Brain (organoid and tissue), 16 donors: ENCODE measurements at places on chromosomes 6 and 20.

DNA sequence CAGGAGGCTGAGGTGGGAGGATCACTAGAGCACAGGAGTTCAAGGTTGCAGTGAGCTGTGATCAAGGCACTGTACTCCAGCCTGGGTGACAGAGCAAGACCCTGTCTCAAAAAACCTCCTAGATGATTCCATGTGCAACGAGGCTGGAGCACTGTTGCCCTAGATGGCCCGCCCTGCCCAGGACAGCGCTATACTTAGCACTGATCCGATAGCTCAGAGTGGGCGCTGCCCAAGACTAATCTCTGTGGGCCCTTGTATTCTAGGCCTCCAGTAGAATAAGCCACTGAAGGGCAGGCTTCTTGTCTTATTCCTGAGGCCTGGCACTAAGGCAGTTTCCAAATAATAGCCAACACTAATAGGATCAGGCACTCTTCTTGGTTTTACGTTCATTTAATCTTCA, 41.0 kb downstream of the STK35 start:
- DNase-seq, result no peak

- peak; percentile 89 for DNase-seq
These were observed 188.7 kb downstream of the FOXC1 start for GRCh38 chr6:1798303-1798964.

- no peak for DNase-seq
These were observed 87.0 kb upstream of the LRFN2 start for GRCh38 chr6:40674170-40674569.

DNA sequence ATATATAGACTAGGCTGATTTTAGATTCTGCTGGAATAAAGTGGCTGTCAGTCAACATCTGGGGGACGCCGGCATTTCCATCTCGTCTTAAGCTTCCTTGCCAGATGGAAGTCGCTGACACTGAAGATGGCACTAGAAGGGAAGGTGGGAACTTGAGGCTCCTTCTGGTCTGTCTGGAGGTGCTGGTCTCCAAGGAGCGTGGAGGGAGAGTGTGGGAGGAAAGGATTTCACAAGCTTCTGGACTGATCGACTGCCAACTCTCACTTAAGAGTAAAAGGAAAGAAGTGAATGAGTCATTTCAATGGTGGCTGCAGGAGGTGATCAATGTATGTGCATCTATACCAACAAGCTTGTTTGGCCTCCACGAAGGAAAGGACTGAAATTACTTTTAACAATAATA, 40.4 kb downstream of the DUSP22 start:
- DNase-seq, result no peak

DNA sequence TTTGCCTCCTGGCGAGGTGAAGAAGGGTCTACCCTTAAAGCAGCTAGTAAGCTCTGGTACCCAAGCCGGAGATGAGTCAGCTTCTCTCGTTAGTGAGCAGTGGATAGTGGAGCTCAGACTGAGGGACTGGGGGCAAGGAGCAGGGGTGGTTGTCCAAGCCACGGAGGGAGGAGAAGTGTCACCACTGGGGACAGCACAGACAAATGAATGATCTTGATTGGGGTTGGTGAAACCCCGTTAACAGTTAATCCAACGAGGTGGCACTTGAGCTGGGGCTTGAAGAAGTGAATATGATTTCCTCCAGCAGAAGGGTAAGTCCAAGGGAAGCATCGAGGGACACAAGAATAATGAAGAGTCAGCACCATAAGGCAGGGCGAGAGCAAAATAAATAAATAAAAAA, 43.0 kb downstream of the JARID2 start:
- no peak for DNase-seq

DNA sequence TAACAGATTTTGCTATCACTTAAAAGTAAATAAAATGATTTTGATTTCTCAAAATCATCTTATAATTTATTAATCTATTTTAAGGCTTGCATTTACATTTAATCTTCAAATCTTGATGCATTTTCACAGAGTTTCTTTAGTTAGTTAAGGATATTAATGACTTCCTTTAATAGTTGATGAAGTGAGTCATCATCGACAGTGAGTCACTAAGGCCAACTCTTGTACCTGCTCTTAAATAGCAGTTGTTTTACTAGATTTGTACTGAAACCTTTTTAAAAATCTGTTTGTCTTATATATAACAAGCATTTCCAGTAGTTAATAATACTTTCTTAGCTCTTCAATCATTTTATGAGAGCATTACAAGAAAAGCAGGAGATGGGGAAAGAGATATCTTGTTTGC, 191.7 kb downstream of the ESR1 start:
- DNase-seq, result no peak

DNA sequence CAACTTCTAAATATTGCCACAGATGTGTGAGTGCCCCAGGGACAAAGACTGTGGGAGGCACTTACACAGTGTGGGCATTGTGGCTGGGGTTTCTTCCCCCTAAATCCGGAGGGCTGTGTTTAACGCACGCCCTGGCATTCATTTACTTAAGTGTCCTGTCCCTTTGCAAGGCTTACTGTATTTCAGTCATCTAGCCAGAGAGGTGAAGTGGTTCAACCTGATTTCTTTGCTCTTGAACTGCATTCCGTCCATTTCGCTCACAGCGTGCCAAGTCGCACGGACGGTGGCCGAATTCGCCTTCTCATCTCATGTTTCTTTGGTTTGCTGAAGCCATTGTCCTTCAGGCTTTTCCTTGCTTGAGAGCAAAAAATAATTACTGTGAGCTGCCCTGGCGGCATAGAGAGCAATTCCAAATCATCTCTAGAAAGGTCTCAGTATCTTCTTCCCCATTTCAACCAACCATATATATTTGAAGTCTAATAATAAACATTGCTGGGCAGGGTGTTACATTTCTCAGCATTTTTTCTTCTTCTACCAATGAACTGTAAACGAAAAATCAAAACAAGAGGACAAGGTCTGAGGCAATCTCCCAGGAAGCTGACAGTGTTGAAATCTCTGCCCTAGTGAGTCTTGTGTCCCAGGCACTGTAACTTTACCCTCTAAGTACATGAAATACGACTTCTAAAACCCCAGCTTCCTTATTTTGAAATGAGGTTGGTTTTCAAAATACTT, 16.9 kb downstream of the SYTL3 start:
- no peak for DNase-seq

DNA sequence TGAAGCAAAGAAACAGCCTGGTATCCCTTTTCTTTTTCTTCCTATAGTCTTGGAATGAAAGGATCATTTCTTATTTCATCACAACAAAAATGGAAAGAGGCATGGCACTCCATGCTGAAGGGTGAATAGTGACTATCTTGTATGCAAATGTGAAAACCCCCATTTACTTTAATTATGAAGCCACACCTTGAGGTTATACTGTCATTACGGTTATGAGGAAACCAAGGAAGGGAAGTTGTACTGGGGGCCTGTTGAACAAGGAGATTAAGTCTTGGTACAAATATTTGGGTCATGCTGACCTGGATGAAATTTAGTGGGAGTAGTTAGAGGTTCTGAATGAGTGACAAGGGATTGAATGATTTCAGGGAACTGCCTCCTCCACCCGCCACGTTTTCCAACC, 8.7 kb upstream of the STXBP5 start:
- DNase-seq, result no peak

DNA sequence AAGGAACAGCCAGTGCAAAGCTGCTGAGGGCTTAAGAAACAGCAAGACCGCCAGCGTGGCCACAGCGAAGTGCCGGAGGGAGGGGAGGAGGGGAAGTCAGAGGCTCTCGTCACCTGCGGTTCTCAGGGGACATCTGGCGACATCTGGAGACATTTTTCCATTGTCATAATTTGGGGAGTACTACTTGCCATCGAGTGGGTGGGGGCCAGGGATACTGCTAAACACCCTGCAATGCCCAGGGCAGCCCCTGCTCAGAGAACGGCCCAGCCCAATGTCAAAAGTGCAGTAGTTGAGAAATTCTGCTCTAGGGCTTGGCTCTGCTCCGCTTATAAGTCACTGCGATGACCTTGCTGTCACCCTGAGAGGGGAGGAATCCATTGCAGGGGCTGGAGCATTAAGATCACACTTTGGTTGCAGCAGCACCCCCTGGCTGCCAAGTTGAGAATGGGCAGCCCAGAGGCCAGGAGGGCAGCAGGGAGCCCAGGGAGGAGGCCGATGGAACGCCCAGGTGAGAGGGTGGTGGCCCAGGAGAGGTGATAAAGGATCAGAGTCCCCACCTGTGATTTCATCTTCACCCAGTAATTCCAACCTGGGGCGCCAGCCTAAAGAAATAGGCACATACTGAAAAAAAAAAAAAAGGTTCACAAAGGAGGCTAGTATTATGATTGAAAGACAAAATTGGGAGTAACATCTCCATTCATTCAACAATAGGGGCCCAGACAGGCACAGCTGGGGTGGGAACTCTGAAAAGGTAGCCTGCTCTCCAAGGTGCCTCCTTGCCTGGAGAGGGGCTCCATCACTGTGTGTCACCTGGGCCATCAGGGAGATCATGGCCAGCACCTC, 218.2 kb downstream of the BMP7 start:
- DNase-seq, result no peak

- DNase-seq, result no peak
These were observed 26.1 kb upstream of the F13A1 start for GRCh38 chr6:6346427-6347023.

- no peak for DNase-seq
These were observed 32.2 kb upstream of the ASXL1 start for GRCh38 chr20:32325706-32326503.

DNA sequence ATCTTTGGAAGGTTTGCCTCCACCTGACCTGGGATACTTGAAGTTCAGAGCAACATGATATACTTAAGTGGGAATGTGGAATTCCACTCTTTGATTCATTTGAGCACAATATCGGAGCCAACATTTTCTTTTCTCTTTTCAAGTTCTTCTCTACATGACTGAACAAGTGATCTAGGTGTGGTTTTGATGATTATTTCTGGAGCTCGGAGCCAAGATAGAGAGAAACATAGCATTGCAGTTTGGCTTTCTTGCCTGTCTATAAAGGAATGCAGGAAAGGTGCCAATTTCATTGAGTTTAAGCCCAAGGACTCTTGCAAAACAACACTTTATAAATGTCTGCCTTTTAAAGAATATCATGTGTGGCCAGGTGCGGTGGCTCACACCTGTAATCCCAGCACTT, 124.2 kb upstream of the FAM83B start:
- DNase-seq, result no peak

DNA sequence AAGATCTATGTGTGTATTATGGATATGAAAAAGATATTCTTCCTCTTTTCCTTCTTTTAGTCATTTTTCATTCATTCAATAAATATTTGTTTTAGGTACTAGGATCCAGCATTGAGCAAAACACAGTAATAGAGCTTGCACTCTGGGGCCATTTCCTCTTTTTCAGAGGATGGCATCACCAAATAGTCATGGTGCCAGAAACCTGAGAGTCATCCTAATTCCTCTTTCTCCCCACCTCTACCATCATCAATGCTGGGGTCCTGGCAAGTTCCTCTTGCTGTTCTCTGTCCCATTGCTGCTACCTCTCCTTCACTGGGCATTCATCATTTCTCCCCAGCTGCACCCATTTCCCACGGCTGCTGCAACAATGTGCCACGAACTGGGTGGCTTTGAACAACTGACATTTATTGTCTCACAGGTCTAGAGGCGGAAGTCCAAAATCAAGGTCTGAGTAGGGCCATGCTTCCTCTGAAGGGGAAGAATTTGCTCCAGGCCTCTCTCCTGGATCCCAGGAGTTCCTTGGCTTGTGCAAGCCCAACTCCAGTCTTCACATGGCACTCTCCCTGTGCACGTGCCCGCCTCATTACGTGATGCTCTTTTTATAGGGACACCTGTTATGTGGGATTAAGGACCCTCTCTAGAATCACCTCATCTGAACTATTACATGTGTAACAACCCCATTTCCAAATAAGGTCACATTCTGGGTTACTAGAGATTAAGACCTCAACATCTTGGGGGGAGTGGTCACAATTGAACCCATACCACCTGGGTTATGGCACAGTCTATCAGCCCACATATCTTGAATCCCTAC, 9.5 kb upstream of the IGF2R start:
- DNase-seq, result no peak

GRCh38 chr6:168871642-168872315, 381.9 kb downstream of the THBS2 start:
- DNase-seq, result no peak

GRCh38 chr20:50513169-50514034, 3.2 kb downstream of the PTPN1 start:
- no peak for DNase-seq

DNA sequence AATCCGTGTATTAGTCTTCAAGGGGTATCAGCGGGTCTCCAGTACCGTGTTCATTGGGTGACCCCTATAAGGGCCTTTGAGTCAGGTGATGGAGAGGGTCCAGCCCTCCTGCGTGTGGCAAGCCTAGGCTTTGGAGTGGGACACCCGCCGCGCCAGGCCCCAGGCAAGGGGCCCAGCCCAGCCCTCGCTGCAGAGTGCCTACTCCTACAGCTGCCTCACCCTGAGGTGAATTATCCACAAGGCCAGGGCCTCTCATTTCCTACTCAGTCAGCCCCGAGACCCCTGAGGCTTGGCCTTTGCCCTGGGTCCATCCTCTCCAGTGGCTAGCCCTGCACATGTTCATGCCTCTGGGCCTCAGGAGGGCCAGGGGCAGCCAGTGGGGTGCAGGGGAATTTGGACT, 45.1 kb downstream of the TMEM242 start:
- DNase-seq, result no peak

GRCh38 chr6:169707772-169708171, 5.8 kb downstream of the C6orf120 start:
- DNase-seq, result no peak

DNA sequence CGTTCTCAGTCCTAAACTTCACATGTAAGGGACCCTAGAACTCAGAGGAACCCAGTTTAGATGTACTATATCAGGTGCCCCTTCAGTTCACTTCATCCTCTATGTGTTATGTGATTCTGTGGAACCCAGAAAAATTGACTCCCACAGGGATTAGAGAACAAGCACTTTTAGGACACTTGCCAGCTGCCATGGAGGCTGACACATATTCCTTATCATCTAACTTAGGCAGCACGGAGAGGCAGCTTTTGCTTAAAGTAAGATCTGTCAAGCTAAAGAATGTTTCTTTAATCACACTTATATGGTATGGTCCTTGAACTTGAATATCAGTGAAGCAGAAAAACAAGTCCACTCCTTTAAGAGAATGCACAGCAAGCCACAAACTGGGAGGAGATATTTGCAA, 701.5 kb upstream of the ID4 start:
- DNase-seq, result no peak

GRCh38 chr20:44496976-44497375, 21.3 kb downstream of the TTPAL start:
- no peak for DNase-seq

DNA sequence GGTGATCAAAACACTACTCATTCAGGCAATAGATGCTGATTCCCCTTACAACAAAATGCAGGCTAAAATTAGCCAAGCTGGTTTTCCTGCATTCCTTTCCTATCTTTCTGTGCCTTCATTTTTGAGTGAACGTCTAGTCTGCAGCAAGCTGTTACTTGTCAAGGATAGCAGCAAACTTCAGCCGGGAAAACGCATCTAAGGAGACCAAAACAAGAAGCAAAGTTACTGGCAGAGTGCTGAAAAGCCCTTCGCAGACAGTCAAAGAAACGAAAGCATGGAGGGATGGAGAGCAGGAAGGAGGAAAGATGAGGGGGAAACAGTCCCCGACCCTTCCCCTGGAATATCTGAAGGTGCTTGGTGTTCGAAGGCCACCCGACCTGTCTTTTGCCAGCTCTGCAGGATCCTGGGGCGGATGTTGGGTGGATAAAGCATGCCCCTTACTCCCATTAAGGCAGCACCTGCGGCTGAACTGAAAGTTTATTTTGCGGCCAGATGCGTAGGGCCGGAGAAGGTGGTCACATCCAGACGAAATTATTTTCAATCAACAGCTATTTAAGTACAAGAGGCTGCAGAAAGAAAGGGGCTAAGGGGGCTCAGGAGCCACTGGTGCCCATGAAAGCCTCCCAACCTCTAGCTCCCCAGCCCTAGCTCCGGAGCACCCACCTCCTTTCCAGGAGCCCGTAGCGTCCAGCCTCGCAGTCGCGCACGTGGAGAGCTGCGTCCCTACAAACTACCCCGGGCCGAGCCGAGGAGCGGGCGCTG, 538 bp downstream of the FERMT1 start:
- peak; percentile 86 for DNase-seq
